Esophagus squamous epithelium (tissue), 5 donors: ENCODE measurements at places on chromosomes 11 and 22. TPM values are rescaled to one million over a fixed set of nuclear protein-coding genes. Genes with fewer than 3 reads are reported as not detected.

DNA sequence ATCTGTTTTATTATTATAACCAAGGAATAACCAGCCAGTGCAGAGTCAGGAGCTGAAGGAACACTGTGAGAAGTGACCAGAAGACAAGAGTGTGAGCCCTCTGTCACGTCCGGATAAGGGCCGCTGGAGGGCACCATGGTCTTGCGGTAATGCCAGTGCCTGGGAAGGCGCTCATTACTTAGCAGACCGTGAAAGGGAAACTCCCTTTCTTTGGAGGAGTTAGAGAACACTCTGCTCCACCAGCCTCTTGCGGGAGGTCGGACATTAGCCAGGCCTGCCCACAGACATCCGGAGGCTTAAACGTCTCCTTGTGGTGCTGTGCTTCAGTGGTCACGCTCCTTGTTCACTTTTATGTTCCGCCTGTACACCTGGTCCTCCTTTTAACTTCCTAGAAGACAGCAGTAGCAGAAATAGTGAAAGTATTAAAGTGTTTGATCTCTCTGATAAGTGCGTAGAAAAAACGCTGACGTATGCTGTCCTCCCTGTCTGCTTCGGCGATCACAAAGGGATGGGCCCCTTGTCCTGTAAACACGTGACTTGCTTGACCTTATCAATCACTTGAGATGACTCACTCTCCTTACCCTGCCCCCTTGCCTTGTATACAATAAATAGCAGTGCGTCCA, 120.6 kb upstream of the LMO1 start:
- no peaks in the 10 kb centered on the region for H3K27me3 ChIP-seq
- H3K4me1 ChIP-seq, result no peaks in the 10 kb centered on the region
- DNase-seq, result no peak
- H3K27ac ChIP-seq, result no peak overlapping the region
- no peaks in the 10 kb centered on the region for H3K36me3 ChIP-seq

- H3K4me3 ChIP-seq, result no peak overlapping the region
- H3K4me1 ChIP-seq, result peaks cover 7% of the 10 kb centered on the region
- no peaks in the 10 kb centered on the region for H3K27me3 ChIP-seq
- no peak for DNase-seq
- no peaks in the 10 kb centered on the region for H3K36me3 ChIP-seq
- H3K27ac ChIP-seq, result no peak overlapping the region
These were observed 201.9 kb upstream of the PITPNB start for GRCh38 chr22:28120691-28121592.

GRCh38 chr11:94741022-94741679, 27.0 kb upstream of the AMOTL1 start:
- peak overlapping the region; percentile 65 for H3K4me3 ChIP-seq
- H3K27me3 ChIP-seq, result no peaks in the 10 kb centered on the region
- no peaks in the 10 kb centered on the region for H3K36me3 ChIP-seq
- H3K4me1 ChIP-seq, result peaks cover 6% of the 10 kb centered on the region
- no peak for DNase-seq
- peak overlapping the region; percentile 59 for H3K27ac ChIP-seq

DNA sequence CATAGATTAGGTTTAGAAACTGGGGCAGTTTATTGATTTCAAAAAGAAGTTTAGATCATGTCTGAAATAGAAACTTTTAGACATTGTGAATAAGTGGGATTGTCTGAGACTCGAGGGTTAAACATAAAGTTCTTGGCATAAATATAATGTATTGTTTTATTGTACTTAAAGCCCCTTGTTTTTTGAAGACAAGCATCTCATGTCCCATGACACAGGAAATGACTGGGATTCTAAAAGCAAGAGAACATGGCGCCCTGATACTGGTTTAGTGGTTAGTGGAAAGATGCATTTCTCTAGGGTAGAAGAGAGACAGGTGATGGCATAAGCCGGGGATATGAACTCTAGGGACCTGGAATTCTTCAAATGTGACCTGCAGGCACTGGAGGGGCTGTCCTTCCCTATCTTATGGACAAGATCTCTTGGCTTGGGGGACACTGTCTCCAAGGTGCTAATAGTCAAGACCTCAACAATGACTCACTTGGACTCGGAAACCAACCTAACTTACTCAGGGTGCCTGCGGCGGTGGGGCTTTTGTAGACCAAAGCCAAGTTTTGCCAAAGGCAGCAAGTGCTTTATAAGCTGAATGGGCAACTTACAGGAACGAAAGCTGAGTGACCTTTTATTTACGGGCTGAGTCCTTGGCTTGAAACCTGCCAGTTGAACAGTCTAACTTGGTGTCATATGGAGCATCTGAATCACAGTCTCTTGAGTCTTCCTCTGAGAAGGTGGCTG, 48.2 kb downstream of the UBASH3B start:
- H3K4me1 ChIP-seq, result no peaks in the 10 kb centered on the region
- no peaks in the 10 kb centered on the region for H3K36me3 ChIP-seq
- no peak overlapping the region for H3K4me3 ChIP-seq
- H3K27me3 ChIP-seq, result no peaks in the 10 kb centered on the region

DNA sequence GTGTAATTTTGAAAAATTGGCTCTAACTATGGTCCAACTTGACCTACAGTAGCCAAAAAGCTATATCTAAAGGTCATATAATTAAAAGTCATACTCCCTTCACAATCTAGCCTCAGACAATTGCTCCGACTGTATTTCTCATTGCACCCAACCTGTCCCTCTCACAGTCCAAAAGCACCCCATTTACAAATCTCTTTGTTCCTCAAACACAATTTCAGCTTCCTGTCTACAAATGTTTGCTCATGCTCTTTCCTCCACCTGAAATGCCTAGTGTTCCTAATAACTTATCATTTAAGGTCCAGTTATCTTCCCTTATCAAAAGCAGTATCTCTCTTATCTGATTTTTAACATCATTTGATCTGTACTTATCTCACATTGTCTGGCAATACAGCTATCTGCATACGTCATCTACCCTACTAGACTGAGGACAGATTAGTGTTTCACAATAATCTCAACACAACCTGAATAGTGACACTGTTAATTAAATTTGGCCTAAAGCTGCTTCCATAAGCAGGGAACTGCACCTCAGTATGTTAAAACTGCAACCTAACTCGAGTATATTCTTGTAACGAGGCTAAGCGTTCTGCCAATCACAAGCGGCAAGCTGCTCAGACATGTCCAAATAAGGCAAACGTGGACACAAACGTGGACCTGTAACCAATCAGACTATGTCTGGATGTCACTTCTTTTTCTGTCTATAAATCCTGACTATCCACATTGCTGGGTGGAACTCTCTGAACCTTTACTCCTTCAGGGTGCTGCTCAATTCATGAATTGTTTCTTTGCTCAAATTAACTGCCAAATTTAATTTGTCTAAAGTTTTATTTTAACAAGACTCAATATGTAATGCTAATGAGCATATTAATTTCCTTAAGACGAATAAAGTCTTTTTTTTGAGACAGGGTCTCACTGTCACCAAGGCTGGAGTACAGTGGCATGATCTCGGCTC, 15.9 kb downstream of the PICALM start:
- no peak for DNase-seq
- no peak overlapping the region for H3K4me3 ChIP-seq
- no peak overlapping the region for H3K27ac ChIP-seq
- peaks cover 97% of the 10 kb centered on the region for H3K4me1 ChIP-seq

- no peaks in the 10 kb centered on the region for H3K36me3 ChIP-seq
- DNase-seq, result no peak
- no peak overlapping the region for H3K27ac ChIP-seq
These were observed 58.0 kb upstream of the FGF3 start for GRCh38 chr11:69877235-69877634.

DNA sequence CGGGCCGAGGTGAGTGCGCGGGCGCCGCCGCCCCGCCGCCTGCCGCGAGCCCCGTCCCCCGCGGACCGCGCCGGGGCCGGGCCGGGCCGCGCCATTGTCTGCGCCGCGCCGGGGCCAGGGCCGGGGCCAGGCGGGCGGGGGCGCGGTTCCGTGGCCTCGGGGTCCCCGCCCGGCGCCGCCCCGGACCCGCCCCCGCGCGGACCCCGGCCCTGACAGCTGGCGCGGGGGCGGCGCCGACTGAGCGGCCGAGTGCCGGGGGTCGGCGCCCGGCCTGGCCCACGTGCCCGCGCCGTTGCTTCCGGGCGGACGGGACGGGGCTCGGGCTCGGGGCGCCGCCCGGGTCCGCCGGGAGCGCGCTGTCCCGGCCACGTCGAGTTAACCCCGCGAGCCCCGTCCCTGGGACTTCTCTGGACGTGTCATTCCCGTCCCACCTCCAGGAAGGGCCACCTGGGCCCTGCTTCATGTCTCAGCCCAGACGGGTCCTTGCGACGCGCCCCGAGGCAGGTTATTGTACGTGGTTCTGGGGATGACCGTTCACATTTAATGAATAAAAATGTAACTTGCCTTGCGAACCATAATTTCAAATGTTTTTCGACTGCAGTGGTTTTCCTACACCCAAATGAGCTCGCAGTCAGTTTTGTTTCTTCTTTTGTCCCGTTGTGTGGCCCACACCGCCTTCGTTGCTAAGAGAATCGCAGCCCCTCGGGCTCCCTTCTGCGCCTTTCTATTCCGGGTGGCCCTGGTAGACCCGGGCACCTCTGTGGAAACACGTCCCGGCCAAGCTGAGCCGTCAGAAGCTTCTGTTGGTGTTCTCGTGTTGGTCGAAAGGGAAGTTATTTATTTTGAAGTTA, 562 bp downstream of the ZBED4 start:
- H3K36me3 ChIP-seq, result no peaks in the 10 kb centered on the region
- H3K4me1 ChIP-seq, result peaks cover 30% of the 10 kb centered on the region
- H3K4me3 ChIP-seq, result peak overlapping the region; percentile 82
- H3K27me3 ChIP-seq, result peaks cover 22% of the 10 kb centered on the region
- DNase-seq, result no peak

DNA sequence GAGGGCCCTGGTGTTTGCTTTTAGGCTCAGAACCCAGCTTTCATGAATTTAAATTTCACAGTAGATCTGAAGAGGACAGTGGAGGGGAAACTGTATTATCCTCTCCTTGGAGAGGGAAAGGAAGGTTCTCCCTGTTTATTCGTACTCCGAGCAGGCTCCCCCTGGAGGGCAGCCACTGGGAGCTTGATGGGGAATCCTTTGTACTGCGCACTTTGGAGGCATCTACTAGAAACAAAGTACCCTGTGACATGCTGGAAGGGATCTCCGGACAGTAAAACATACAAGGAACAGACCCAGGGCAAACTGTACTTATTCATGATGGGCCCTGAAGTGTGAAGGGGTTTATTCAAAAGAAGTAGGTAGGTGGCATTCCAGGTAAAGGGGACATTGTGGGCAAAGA, 27.2 kb downstream of the NAV2 start:
- H3K27ac ChIP-seq, result no peak overlapping the region
- H3K27me3 ChIP-seq, result no peaks in the 10 kb centered on the region
- H3K4me1 ChIP-seq, result peaks cover 30% of the 10 kb centered on the region
- H3K36me3 ChIP-seq, result no peaks in the 10 kb centered on the region
- no peak for DNase-seq
- H3K4me3 ChIP-seq, result no peak overlapping the region

- H3K4me1 ChIP-seq, result no peaks in the 10 kb centered on the region
- H3K36me3 ChIP-seq, result no peaks in the 10 kb centered on the region
- H3K27me3 ChIP-seq, result no peaks in the 10 kb centered on the region
- no peak overlapping the region for H3K27ac ChIP-seq
- H3K4me3 ChIP-seq, result no peak overlapping the region
These were observed 9.7 kb upstream of the SAAL1 start for GRCh38 chr11:18115360-18116127.

DNA sequence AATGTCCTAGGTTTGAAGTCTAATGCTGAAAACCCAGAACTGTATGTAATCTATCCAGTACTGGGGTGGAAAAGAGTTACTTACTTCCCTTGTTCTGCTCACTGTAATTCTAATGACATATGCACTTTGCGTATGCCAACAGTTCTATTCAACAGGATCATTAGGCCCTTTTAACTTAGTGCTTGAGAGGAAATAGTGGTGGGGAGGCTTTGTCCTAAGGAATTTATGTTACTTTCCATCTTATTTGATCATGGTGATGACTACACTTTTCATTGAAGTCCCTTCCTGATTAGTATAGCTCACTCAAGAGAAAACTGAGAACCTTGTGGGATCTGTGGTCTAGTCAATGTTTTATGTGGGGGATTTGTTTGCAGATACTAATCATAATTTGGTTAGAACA, 348.2 kb downstream of the GUCY1A2 start:
- no peak for DNase-seq
- H3K4me1 ChIP-seq, result no peaks in the 10 kb centered on the region

DNA sequence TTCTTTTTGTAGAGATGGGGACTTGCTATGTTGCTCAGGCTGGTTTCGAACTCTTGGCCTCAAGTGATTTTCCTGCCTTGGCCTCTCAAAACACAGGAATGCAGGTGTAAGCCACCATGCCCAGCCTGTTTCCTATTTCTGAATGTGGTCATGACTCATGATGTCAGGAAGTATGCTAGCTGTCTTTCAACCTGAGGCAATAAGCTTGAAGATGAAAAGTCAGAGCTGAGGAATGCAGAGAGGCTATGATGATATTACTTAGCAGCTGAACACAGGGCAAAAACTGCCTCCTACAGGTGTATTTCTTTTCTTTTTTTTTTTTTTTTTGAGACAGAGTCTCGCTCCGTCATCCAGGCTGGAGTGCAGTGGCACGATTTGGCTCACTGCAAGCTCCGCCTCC, 9.0 kb upstream of the NUCB2 start:
- DNase-seq, result no peak
- no peaks in the 10 kb centered on the region for H3K4me1 ChIP-seq
- H3K36me3 ChIP-seq, result no peaks in the 10 kb centered on the region
- no peak overlapping the region for H3K27ac ChIP-seq
- H3K27me3 ChIP-seq, result no peaks in the 10 kb centered on the region

Gene CASP1
- total RNA-seq, result 19.6 TPM

Gene BRSK2
- total RNA-seq, result 0.23 TPM

Gene OR6A2
- total RNA-seq, result 0.38 TPM

Gene KMT5B
- 37.6 TPM for total RNA-seq

Gene RAG2
- total RNA-seq, result not detected
